ENCODE measurements at places on chromosomes 13 and 19.

DNA sequence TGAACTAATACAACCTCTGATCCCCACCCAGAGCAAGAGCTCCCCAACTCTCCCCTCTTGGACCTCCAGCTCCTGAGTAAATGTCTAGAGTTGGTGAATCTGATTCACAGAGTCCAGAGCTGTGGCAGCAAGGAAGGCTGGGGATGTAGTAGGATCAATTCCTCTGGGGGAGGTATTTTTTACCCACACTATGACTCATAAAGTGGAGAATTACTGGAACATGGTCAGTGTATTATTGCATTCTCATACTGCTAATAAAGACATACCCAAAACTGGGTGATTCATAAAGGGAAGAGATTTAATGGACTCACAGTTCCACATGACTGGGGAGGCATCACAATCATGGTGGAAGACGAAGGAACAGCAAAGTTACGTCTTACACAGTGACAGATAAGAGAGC, 496.7 kb downstream of the EFNB2 start:
- peak; percentile 1 for DNase-seq

GRCh38 chr19:28889941-28890670, 322.8 kb downstream of the UQCRFS1 start:
- DNase-seq: no peak

DNA sequence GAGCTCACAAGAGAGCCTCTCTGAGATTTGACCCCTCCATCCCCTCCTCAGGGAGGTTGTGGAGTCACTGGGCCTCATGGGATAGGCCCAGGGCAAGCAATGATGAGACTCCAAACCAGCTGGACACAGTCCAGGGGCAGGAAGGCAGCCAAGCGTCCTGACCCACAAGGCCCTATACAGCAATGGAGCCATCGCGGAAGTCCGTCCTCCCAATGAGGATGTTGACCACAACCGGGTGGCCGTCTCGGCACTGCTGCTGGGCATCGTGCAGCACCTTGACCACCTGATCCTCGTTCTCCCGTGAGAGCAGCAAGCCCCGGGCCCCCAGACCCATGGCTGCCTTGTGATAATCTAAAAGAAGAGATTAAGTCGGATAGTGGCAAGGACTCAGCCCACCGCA, 7.9 kb downstream of the SYDE1 start:
- DNase-seq: no peak

- peak; percentile 64 for DNase-seq
Observed at GRCh38 chr19:13012690-13013608, 17.7 kb downstream of the NFIX start.

GRCh38 chr19:7918615-7919421, 1.3 kb upstream of the SNAPC2 start:
- DNase-seq: no peak

GRCh38 chr19:5957170-5957569, 20.8 kb downstream of the RANBP3 start:
- DNase-seq: no peak

DNA sequence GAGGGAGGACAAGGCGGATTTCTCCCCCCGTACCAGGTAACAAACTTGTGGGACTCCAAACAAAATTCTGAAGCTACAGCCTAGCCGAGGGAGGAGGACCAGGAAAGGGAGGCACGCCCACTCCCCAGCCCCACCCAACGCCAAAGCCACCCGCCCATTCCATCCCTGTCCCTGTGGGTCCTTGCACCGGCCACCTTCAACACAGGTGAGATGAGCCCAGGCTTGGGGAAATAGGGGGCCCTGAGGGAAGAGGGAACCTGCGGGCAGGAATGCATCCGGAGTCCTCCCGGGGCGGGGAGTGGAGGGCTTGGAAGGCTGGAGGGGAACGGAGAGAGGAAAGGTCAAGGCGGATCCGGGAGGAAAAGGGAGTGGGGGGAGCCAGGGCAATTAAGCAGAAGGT, at the start of gene BEST2:
BEST2 (plus strand) TSS at position 157 of the 400 bp plus-strand sequence. CDS start 802 bp downstream, outside the sequence.
- DNase-seq: no peak

- DNase-seq: no peak
Observed at GRCh38 chr19:51710163-51710562, 13.6 kb downstream of the HAS1 start.

DNA sequence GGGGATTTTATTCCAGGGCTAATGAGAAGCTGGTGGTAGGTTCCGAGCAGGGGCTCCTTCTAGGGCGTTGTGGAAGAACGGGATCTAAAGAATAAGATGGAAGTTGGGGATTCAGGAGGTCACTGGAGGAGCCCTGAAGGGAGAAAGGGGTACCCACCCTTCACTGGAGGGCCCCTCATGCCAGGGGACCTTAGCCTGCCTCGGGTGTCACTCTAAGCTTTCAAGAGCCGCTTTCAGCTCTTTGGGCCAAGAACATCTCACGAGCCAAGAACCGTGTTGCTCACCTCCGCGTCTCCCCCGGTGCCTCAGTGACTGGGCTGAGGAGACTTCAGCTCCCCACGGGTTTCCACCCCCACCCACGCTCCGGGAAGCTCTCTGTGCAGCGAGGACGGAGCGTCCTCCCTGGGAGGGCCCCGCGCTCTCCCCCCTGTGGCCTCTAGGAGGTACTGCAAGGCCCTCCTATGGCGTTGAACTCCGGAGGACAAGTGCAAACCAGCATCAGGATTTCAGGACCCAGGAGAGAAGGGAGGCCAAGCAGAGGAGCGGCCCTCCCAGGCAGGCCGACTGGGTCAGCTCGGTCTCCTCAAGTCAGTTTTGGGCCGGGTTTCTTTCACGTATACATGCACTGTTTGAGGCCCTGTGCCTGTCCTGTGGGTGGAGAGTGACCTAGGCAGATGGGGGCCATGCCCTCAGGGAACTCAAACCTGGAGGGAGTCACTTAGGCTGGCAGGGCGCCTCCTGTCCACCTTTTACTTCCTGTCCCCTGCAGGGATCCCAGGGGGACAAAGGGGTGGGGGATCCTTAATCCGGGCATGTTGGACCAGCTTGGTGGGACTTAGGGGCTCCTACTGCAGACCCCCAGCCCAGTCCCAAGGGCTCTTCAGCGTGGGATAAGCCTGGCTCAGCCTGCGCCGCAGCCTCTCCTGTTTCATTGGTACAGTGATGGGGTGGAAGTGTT, 5.1 kb upstream of the KRTDAP start:
- DNase-seq: peak; percentile 58

- no peak for DNase-seq
Observed at GRCh38 chr19:16233836-16234551, 36.3 kb downstream of the AP1M1 start.

DNA sequence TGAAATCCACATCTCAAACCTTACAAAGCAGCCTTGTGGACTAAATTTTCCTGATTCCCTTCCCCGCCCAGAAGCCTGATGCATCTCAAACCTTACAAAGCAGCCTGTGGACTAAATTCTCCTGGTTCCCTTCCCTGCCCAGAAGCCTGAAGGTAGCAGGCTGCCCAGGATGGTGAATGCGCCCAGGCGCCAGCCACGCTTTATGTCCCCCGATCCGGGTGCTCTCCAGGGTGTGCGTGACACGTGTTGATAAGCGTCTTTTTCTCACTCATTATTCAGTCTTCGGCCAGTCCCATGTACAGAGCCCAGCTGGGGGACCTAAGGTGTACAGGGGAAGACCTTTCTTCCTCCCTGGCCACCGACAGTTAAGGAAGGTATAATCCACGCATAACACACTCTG, 31.8 kb downstream of the LAMP1 start:
- DNase-seq: no peak

- no peak for DNase-seq
Observed at GRCh38 chr19:55082020-55082851, 6.6 kb downstream of the EPS8L1 start.
